ENCODE measurements at places on chromosomes 13 and 19.

DNA sequence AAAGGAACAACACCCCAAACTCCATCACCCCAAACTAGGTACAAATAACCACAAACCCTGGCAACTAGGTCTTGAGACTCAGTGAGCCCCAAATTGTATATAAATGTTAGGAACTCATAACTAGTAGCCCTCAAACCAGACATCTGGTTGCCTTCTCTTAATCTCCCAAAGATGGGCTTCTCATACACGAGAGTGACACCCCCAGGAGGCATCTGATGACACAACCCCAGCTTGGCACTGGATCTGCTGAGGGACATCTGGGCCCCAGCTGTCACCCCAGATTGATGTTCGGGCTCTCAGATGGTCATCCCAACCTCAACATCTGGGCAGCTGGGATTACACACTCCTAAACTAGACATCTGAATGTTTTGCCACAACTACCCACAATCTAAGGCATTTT, 14.8 kb downstream of the RABAC1 start:
- no peak for DNase-seq

- no peak for DNase-seq
These were observed 962.3 kb downstream of the EFNB2 start for GRCh38 chr13:105573136-105573535.

DNA sequence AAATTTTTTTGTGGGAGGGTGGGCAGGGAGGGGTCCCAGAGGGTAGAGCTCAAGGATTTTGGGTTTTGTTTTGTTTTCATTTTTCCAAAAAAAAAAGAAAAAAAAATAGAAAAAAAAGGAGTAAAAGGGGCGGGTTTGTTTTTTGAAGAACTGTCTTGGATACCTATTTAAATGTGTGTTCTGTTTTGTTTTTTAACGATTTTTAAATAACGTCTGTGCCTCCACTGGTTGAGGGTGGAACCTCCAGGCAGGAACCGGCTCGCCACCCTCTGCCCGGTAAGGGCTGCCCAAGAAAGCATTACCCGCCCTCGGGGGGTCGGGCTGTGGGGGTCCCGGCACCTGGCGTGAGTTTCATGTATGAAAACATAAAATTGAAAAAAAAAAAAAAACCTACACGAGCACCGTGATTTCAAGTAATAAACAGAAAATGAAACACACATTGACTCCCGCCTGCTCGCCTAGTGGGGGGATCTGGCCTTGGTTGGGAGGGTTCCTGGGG, 10.4 kb downstream of the MIDN start:
- no peak for DNase-seq

DNA sequence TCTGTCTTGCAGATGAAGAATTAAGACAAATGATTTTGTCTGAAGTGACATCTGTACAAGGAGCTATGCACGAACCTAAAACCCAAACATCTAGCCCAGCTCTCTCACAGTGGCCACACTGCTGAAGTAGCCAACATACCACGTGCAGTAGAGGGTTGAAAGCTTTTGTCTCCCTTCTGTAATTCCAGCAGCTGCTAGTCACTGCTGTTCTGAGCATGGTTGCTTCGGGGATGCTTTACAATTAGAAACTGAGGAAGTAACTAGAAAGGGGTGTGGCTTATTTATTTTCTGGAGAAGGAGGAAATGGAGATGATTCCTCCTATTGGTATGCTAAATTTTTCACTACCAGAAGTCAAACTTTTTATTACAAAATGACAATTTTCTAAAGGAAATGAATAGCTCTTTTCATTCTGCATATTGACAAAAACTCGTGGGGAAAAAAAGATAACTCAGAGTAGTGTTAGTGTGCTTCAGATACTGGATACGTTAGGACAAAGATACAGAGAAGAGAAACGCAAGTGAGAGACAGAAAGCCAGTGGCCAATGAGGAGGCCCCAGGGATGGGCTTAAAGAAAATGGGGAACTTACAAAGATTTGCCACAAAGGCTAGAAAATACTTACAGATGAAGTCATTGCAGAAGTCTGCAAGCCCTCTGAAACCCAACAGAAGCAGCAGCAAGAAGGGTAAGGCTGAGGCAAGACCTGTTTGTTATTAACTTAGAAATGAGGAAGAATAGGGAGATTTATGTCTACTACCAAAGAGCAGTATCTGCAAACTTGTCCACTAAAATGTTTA, 192.7 kb upstream of the MIR17HG start:
- no peak for DNase-seq

DNA sequence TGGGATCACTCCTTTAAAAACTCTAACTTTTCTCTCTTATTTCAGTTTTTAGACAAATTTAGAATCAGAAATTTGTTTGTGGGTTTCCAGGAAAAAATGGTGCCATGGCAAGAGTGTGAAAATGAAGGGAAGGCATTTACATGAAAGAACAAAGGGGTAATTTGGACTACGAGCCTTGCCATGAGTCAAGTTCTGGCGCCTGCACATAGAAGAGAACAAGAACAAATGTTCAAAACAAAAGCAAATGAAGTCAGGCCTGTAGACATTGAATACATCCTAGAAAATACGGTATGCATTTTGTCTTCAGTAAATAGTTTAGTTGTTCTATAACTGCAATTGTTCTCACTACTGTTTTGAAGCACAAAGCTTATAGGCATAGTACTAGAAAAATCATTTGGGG, 1390.5 kb downstream of the EFNB2 start:
- DNase-seq, result no peak

- no peak for DNase-seq
These were observed 66.3 kb upstream of the RFXAP start for GRCh38 chr13:36752673-36753072.

- no peak for DNase-seq
These were observed 198.0 kb upstream of the HTR2A start for GRCh38 chr13:47094734-47095434.
